ENCODE measurements at places on chromosomes 7 and 10.

DNA sequence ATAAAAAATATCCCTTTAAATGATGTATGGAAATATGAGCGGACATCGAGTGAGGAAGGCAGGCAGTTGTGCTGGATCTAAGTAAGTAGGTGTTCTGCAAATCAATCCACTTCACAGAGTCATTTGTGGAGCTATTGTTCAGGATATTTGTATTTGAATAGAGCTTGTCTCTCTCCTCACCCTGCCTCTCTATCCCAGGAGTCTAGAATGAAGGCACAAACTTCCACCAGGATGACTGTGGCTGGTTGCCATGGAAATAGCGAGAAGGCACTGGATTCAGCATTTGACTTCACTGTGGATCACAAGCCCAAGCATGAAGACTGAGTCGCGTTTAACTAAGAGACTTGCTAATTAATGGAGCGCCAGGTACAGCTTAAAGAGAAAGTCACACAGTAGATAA is 53.2 kb downstream of the NPY start:
- DNase-seq, result no peak

- DNase-seq, result no peak
Measured at GRCh38 chr7:129688503-129689222, 77.1 kb downstream of the NRF1 start.

- no peak for DNase-seq
Measured at GRCh38 chr10:124346831-124347230, 71.9 kb downstream of the OAT start.

GRCh38 chr7:146401939-146402338 is 285.3 kb downstream of the CNTNAP2 start:
- no peak for DNase-seq

- no peak for DNase-seq
Measured at GRCh38 chr10:111079241-111079760, 2.5 kb downstream of the ADRA2A start.

- no peak for DNase-seq
Measured at GRCh38 chr7:90773269-90773668, 177.1 kb downstream of the CDK14 start.

DNA sequence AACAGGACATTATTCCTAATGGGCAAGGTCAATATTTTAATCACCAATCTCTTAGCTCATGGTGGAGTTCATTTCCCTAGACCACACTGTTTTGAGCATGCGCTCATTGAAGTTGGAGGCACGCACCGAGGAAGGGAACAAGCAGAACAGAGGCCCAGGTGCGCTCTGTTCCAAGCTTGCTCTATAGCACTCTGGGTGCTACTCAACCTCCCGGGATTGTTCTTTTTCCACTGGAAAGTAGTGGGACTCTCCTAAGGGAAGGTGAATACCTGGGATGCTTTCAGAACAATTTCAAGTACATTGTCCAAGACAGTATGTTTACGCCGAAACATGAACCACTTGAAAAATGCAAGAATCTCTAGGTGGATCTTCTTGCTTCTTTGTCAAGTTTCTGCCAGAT is 16.2 kb downstream of the PLXNA4 start:
- no peak for DNase-seq

DNA sequence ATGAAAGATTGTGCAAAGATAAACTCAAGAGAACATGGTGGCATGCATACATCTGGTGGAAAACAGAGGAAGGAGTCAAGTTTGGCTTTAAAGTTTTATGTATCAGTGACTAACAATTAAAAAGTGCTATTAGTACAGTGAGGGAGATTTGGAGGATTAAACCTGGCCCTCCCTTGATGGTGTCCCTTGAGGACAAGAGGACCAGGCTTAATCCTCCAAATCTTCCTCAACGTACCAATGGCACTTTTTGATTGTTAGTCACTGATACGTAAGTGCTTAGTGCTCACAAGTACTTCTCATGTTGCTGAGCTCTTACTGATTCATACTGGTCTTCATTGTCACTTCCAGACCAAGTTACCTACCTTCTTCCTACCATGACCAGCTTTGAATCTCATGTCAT is 47.2 kb upstream of the SEMA3E start:
- DNase-seq, result no peak

- DNase-seq, result no peak
Measured at GRCh38 chr7:151119902-151120301, 33.6 kb downstream of the AGAP3 start.

DNA sequence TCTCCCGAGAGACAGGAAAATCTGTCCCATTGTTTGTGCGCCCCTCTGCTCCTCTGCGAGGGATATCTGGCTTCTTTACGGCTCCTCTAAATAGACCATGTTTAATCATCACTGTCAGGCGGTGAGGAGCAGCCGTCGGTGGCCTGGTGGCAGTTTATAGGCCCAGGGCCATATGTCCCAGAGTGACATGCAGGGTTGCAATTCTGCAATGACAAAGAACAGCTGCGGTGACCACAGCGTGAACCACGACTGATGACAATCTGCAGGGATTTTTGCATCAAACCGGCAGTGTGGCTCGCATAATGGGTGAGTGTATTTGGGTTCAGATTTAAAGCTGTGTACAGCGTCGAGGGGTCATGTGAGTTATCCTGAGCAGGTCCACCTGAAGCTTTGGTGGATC is 41.5 kb downstream of the GATA3 start:
- DNase-seq, result no peak

GRCh38 chr7:29332042-29332811 is 137.7 kb downstream of the CHN2 start:
- DNase-seq, result peak; percentile 56

DNA sequence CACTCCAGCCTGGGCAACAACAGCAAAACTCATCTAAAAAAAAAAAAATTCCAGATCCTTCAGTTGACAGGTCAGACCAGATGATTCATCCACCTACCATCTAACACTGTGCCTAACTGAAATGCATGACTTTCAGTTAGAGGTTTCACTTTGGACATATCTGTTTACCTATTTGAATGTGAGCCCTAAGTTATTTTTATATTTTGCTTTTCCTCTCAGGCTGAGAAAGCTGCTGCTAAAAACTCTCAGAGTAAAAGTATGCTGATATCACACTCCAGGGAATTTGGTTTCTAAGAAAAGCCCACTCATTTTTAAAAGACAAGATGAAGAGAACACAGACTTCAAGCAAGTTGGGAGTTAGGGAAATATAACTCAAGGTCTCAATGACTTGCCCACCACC is 126.0 kb downstream of the SGMS1 start:
- DNase-seq, result no peak

GRCh38 chr7:144710791-144711190 is 125.1 kb downstream of the TPK1 start:
- no peak for DNase-seq

- no peak for DNase-seq
Measured at GRCh38 chr10:64090865-64091264, 569.7 kb downstream of the REEP3 start.

- DNase-seq, result no peak
Measured at GRCh38 chr7:23600236-23600635, 3.1 kb downstream of the CCDC126 start.

- no peak for DNase-seq
Measured at GRCh38 chr7:100118388-100119071, 628 bp downstream of the TAF6 start.

- no peak for DNase-seq
Measured at GRCh38 chr7:28112012-28112411, 68.6 kb downstream of the JAZF1 start.

- no peak for DNase-seq
Measured at GRCh38 chr7:142280263-142280662, 22.4 kb upstream of the PRSS58 start.

DNA sequence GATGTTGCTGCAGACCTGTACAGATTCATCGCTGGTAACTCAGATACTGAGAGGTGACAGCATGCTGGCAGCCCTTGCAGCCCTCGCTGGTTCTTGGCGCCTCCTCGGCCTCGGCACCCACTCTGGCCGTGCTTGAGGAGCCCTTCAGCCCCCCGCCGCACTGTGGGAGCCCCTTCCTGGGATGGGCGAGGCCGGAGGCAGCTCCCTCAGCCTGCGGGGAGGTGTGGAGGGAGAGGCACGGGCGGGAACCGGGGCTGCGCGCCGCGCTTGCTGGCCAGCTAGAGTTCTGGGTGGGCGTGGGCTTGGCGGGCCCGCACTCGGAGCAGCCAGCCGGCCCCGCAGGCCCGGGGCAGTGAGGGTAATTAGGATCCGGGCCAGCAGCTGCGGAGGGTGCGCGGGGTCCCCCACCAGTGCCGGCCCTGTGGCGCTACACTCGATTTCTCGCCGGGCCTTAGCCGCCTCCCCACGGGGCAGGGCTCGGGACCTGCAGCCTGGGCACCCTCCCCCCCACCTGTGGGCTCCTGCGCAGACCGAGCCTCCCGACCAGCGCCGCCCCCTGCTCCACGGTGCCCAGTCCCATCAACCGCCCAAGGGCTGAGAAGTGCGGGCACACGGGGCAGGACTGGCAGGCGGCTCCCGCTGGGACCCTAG is 12.2 kb upstream of the GTPBP10 start:
- no peak for DNase-seq

DNA sequence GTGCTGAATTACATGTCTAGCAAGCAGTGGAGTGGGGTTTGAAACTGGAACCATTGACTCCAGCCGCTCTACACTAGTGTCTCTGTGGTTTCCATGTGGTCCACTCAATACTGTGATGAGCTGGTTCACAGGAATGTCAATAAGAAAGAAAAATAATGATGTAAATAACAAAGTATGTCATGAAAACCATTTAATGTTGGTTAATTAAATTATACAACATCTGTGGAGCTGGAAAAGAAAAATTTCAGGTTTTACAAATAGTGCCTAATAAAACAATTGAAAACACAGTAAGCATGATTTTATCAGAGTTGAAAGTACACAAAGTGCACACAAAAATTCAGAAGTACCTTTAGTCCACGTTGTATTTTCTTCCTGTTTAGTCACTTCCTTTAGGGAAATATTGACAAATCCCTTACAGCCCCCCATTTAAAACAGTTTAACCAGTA is 28.7 kb upstream of the NAMPT start:
- DNase-seq, result no peak

DNA sequence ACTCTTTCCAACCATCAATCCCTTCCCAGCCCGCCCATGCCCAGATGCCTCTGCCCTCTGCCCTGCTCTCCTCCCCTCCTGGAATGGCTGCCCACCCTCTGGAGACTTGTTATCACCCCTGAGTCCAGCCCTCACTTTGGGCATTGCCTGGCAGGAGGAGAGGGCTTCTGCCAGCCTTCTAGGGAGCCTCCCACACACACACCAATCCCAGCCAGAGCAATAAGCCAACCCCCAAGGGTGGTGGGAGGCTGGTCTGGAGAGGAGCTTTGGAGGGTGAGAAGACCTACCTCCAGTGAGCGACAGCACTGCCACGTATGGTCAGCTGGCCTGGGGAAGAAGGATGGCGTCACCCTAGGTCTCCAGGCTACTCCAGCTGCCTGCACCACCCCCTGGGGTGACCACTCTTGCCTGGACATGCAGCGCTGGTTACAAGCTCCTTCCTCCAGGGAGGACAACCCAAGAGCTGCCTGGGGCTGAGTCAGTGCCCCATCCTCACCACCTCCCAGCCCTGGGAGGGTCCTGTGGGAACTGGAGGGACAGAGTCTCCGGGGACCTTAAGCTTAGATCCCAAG is 8.4 kb downstream of the C10orf105 start:
- no peak for DNase-seq

GRCh38 chr10:5404208-5405041 is at the start of gene TUBAL3:
Gene TUBAL3, minus strand, starts transcription at chr10:5404828. Its CDS starts 36 bp downstream, at chr10:5404792.
- DNase-seq, result no peak

GRCh38 chr10:119521443-119522204 is 20.9 kb downstream of the RGS10 start:
- DNase-seq, result no peak

GRCh38 chr7:51647931-51648351 is 331.3 kb upstream of the COBL start:
- peak; percentile 25 for DNase-seq

DNA sequence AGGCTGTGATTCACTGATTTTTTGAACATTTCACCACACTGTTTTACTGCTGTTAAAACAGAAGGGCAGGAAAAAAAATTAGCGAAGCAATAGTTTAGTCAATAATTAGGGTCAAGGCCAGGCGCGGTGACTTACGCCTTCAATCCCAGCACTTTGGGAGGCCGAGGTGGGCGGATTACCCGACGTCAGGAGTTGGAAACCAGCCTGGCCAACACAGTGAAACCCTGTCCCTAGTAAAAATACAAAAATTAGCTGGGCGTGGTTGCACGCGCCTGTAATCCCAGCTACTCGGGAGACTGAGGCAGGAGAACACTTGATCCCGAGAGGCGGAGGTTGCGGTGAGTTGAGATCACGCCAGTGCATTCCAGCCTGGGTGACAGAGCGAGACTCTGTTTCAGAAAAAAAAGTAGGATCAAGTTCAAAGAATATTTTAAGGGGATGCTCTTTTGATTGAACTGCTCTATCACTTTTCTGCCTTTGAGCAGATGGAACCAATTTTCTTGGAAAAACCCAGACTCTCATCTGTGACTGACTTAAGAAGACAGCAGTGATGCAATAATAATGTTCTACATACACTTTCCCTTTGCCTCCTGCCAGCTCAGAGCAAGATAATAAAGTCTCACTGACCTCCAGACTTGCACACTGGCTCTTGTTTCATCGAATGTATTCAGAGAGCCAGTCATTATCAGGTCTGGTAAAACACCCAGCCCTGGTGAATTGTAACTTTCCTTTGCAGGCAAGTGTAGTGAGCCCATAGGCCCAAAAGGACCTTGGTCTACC is 1.6 kb upstream of the PPA1 start:
- no peak for DNase-seq

DNA sequence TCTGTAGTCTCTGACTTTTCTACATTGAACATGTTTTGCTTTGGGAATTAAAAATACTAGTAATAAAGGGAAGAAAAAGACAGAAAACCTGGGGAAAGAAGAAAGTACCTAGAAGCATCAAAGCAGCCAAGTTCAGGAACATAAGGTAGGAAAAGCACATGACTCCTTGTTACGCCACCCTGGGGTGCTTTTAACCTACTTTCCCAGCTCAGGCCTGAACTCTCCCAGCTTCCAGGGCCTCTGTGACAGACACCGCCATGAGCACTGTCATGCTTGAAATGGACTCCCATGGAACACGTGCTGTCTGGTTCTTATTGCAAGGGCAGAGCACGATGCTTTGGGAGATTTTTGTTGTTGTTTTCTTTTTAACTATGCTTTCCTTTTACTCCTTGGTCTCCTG is 11.4 kb downstream of the ACTR1A start:
- DNase-seq, result no peak

DNA sequence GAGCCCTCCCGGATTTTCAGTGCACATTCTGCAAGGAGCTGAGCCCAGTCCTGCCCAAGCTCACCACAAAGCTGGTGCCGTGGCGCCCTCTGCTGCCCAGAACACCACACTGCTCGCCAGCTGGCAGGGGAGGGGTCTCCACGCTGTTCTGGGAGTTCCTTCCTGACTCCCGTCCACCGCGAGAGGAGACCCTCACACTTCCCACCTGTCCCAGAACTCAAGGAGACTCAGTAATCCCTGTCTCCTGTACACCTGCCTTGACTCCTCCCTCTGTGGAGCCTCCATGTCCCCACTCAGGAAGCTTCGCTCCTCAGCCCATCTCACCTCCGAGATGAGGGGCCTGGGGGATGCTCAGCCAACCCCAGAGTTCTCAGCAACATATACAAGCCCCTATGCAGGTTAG is 11.3 kb downstream of the C10orf105 start:
- DNase-seq, result peak; percentile 77

DNA sequence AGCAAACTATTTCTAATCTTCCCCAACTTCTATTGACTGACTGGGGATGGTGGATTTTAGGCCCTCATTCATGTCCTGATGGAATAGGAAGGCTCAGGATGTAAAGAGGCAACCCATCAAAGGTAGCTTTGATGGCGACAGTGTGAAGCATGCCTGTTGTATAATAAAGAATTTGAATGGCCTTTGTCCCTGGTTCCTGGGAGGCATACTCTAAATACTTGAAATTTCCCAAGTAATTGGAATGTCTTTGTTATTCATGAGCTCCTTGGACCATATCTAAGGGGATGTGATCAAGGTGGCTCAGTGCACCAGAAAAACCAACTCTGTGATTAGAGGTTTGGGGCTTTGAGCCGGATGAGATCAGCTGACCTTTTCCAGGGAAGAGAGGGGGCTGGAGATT is 264.5 kb upstream of the NEBL start:
- no peak for DNase-seq

Measured in femur (tissue), 1 donor.